IMR-90 (cell line): ENCODE measurements at places on chromosomes 16 and 17.

- DNase-seq, result no peak
Observed at GRCh38 chr17:66450008-66450851, 147.8 kb downstream of the PRKCA start.

DNA sequence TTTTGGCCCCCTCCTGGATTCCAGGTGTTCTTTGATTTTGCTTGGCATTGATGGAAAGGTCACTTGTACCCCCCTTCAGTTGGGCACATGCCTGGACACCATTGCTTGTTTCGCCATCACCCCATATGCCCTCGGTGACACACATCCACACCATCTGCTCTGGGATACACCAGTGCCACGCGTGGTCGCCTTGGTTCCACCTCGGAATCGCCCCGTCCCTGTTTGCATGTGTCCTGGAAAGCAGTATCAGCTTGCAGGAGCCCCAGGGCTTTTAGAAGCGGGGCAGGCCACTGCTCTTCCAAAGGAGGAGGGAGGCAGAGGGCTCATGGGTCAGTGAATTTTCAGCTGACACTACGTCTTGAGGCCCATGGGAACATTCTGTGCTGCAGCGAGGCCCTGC lies 607.9 kb downstream of the KCNJ18 start:
- no peak for DNase-seq

DNA sequence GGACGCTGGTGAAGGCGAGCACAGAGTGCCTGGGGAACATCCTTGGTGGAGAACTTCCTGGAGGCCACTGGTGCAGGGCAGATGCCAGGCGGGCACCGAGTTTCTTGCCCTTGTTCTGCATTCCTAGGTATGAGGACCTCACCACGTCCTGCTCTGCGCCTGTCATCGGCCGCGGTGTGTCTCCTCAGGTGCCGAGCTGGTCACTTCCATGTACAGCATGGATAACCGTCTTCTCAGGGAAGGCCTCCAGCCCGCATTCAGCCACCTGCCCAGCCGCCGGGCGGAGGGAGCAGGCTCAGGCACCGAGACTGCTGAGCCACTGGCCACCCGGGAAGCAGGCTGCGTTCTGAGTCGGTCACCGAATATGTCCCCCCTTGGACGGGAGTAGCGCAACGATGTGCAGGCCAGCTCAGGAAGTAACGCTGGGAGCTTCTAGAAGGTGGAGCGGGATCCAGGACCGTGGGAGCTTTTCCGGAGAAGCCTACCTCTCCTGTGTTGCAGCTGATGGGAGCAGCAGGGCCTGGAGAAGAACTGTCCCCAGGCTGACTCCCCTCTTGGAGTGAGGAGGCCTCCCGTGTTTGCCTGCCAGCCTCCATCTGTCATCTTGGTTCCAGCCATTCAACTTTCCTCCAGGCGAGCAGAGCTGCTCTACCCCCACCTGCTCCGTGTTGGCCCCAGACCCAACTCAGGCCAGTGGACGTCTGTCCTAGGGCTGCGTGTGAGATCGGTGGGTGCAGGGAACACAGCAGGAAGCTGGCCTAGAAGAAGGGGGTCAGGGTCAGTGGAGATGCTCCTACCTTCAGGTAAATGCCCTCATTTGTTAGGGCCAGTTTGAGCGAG lies 2.1 kb upstream of the BAIAP2 start:
- no peak for DNase-seq

DNA sequence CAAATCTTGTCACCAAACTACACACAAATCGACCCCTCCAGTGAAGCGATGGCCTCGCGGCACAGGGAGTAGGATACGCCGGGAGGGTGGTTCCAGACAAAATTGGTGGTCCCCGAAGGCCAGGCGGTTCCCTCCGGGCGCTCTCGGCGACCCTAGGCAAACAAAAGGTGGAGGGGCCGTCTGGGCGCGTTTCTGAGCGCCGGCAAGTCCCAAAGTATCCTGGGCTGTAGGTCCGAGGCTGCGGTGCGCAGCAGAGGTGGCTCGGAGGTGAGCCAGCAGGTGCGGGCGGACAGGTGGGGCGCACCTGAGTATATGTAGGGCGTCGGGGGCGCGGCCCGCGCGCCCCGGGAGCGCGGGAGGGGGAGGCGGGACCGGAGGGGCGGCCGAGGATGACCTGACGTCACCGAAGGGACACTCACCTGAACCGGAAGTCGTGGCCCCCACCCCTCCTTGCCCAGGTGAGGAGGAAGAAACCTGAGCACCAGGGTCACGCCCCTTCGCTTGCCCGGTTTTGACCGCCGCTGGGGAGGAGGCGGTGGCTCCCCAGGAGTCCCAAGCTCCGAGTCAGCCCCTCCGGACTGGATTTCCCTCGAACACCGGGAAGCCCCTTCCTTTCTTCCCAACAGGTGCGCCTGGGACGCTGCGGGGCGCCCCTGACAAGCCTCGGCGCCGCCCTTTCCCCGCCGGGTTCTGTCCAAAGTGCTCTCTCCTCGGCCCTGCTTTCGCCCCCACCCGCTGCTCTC lies at the start of gene CLDN7:
TSS of gene CLDN7 (minus strand) at position 287 of the 743 bp plus-strand sequence. CDS start 435 bp downstream, outside the sequence.
- no peak for DNase-seq

DNA sequence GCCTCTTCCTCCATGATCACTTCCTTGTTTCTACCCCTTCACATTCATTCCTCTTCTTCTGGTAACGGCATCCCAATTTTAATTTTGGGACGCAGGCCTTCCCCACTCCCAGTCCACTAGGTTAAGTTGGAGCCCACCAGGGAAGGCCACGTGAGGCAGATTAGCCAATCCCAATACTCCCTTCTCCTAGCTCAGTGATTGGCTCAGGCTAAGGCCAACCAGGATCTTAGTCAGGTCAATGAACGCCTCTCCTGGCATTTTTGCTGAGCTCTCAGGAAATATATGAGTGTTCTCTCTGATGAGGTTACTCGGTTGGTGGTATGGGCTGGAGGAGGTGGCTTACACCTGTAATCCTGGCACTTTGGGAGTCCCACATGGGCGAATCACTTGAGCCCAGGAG lies 15.4 kb downstream of the SEZ6L2 start:
- no peak for DNase-seq

DNA sequence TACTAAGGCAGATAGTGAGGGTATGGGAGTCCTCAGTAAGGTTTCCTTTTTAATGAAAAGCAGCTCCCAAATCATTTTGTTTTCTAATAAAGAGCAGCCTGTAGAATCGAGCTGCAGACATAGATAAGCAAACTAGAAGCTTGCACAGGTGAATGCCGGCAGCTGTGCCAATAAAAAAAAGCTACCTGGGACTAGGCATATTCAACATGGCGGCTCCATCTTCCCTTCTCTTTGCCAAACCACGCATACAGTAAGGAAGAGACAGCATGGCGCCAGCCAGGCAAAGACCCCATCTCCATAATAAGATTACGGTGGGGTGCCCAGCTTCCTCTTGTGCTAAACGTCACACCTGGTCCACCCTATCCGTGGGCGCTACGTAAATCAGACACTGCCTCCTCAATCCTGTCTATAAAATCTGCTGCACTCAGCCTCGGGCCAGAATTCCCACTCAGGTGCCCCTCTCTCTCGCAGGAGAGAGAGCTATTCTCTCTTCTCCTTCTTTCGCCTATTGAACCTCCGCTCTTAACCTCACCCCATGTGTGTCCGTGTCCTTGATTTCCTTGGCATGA lies 92.7 kb upstream of the FA2H start:
- DNase-seq, result no peak

DNA sequence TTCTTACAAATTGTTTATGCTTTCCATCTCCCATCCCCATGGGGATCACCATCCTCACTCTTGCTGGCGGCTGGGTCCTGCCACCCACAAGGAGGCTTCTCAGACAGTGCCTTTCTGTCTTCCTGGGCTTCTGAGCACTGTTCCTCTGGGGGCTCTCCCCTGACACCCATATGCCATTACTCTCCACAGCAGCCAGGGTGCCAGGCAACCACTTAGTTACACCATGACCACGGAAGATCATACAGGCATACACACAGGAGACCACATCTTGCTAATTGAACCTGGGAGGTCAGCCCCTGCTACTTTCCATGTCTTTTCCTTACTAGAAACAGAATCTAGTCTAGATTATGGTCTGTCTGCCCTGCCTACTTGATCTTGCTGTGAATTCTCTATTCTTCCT lies 27.7 kb upstream of the HS3ST2 start:
- DNase-seq, result no peak

GRCh38 chr17:33205552-33205951 lies 87.5 kb downstream of the ASIC2 start:
- no peak for DNase-seq

- peak; percentile 20 for DNase-seq
Observed at GRCh38 chr16:89037261-89038152, 56.1 kb upstream of the ACSF3 start.

- DNase-seq, result peak; percentile 77
Observed at GRCh38 chr17:43576563-43577229, 30.6 kb upstream of the ETV4 start.

DNA sequence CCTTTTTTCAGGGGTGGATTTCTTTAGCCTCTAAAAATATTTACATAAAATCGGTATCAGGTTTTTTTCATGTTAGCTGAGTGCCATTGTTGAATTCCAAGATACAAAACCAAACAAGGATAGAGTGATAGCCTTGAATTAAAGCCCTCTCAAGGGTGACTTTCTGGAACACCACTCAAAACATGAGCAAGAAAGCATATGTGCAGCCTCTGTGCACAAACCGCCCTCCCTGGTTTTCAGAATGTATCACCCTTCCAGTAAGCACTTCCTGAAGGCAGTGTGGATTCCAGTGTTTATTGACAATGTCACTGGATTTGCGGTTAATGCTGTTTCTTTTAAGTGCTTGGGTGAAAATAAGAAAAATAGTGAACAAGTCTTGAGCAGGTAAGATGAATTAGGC lies 597.7 kb downstream of the TMEM114 start:
- DNase-seq, result no peak

DNA sequence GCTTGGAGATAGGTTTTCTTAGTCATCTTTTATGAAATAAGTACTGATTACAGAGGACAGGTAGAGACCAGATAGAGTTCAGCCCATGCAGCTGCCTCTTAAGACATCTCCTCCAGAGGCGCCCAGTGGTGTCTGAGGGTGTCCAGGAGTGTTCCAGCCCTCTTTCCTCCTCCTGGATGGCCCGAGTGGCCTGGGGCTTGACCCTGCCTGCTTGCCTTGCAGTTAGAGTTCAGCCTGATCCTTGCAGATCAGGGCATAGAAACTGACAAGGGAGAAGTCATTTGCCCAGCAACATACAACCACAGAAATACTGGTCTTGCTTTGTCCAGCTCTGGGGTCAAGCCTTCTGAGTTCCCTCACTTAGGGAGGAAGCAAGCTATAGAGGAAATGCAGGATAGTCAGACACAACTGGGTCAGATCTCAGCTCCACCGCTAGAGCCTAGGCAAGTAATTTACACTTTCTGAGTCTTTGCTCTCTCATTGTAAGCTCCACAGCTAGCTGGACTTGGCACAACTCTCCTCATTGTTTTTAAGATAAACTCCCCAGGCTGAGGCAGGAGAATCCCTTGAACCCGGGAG lies 3.6 kb upstream of the CCL1 start:
- no peak for DNase-seq

DNA sequence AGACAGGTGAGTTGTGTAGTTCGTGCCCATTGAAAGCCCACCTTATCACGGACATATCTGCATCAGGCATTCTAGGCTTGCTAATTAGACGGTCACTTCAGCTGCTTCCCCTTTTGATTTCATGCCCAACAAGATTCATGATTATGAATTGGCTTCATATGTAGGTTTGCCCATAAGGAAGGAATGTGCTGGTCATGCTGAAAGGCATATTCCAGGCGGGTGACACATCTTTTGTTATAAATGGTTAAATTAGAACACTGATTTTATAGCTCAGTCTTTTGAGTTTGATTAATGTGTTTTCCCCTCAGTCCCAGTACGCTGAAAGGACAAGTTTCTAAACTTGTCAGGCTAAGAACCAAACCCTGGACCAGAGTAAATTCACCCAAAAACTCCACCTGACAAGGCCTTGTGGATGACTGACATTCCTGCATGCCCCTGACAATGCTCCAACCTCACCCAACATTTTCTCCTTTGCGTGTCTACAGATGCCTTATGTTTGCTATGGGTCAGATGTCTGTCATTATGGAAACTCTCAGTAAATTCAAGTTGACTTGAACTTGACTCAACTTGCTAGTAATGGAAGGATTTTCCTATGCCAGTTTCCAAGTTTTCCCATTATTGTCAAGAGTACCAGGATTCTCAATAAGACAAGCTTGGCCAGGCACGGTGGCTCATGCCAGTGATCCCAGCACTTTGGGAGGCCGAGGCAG lies 421.9 kb downstream of the PMP22 start:
- no peak for DNase-seq

DNA sequence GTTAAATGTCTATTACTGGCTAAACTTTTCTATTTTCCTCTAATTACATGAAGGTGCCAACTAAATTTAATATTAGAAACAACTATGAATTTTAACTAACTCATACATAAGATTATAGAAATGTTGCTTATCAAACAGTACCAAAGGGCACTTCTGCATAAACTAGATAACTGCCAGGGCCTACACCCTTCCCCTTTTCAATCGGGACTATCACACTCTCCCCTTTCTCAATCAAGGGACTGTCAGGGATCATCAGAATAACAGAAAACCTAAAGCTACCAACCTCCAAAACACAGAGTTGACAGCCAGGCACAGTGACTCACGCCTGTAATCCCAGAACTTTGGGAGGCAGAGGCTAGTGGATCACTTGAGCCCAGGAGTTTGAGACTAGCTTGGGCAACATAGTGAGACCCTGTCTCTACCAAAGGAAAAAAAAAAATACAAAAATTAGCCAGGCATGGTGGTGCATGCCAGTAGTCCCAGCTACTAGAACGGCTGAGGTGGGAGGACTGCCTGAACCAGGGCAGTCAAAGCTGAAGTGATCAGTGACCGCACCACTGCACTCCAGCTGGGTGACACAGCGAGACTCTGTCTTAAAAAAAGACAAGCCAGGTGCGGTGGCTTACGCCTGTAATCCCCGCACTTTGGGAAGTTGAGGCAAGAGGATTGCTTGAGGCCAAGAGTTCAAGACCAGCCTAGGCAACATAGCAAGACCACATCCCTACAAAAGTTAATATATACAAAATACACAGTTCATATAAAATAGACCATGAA lies 3.2 kb upstream of the PHLPP2 start:
- no peak for DNase-seq

DNA sequence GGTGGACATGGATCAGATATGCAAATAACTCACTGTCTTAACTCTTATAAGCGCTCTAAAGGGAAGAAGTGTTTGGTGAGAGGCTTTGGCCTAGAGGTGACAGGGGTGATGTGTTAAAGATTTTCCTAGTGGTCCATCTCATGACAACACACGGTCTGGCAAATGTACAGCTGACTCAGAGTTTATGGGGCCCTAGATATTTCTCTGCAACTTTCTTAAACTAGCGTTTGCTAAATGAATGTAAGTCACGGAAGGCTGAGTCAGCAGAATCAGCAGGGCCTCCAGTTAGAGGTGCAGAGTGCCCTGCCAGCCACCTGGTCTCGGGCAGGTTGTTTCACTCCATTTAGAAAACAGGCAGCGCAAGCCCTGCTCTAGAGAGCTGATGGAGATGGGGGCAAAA lies 40.1 kb downstream of the CLEC16A start:
- peak; percentile 93 for DNase-seq
